Stimulated activated CD8-positive, alpha-beta memory T cell treated with anti-CD3 and anti-CD28 coated beads, Interleukin-7, amount 100 ng/mL, for 1 hour (primary cell): ENCODE measurements at places on chromosomes 4 and X.

- DNase-seq: no peak
These were observed 31.0 kb downstream of the ALPK1 start for GRCh38 chr4:112327965-112328733.

DNA sequence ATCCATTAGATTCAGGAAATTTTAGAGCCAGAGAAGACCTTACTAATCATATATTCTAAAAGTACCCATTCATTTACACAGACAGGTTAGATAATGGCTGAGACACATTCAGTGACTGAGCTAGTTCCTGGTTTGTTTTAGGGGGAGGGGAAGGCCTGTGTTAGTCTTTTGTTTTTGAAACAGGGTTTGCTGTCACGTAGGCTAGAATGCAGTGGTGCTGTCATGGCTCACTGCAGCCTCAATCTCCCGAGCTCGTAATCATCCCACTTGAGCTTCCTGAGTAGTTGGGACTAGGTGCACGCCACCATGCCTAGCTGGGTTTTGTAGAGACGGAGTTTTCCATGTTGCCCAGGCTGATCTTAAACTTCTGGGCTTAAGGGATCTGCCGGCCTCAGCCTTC lies 10.1 kb downstream of the RBPJ start:
- DNase-seq: no peak

- no peak for DNase-seq
These were observed 108.3 kb upstream of the RBPJ start for GRCh38 chr4:26212528-26212927.

GRCh38 chr4:143273160-143273917 lies 63.3 kb upstream of the GAB1 start:
- DNase-seq: no peak

- DNase-seq: no peak
These were observed at the start of gene TBC1D1 for GRCh38 chr4:37890801-37891259. Gene TBC1D1 (plus strand): TSS chr4:37891084. CDS start chr4:37902096, 11,012 bp downstream.

GRCh38 chr4:131084997-131085396 lies 1989.0 kb downstream of the C4orf33 start:
- no peak for DNase-seq

- DNase-seq: no peak
These were observed 30.3 kb downstream of the CCKAR start for GRCh38 chr4:26459756-26460530.

DNA sequence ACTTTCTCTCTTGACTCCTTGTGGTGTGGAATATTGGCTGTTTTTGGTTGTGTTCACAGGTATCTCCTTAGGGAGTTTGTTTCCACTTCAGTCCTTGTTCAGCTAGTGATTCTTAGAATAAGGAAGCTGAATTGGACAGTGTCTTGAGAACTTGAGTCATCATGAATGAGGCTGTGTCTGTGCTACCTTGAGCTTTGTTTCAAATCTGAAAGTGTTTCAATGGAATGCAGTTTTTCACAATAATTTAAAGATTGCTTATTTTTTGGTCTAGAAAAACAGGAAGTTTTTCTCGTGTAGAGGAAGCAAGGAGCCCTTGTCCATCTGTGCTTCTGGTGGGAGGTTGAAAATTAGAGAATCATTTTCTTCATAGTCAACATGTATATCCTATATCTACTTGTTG lies 76.5 kb downstream of the ZNF518B start:
- no peak for DNase-seq

DNA sequence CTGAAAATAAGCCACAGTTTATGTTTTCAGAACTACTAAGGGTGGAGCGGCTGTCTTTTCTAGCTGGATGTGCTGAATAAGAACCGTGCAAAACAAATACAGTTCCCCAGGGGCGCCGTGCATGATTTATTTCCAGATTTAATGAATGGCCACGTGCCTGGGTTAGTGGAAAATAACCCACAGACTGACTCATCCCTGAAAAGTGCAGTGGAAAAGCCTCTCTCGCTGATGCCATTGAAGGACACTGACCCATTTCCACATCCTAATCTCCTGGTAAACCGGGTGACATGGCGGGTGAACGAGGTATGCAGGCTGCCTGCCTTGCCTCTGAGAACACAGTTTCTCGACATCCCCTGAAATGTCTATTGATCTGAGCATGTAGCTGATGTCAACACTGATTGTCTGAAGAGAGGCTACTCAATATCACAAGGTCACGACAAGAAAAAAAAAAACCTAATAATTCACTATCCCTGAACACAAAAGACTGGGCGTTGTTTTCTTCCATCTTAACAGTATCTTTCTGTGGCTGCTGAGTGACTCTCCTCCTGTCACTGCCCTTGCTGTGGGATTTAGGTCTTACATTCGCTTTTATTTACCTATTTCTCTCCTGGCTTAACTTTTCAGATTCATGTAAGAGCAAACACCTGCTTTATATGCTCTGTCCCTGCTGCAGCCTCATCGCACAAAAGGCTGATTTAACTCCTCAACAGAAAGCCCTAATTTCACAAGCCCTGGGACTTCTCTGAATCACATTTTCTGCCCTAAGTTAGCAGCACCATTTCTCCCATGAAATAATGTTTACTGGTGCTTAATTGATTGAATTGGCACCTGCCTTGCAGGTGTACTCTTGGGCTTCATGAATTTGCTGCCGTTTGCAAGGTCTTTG lies 76.9 kb upstream of the SCOC start:
- no peak for DNase-seq

DNA sequence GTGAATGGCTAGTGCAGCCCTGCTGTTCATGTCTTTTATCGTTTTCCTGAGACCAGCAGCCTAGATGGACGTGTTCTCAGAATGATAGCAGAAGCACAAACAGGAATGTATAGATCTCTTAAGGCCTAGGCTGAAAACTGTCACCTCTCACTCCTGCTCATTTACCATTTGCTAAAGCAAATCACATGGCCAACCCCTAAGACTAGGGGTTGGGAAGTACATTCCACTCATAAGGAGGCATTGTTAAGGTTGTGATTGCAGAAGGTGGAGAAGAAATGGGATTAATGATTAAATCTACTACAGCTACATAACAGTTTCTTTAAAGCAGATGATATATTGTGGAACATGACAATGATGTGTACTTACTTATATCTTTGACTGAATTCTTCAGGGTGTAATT lies 536.8 kb upstream of the FTHL17 start:
- DNase-seq: no peak

GRCh38 chr4:84952004-84952403 lies 14.5 kb downstream of the WDFY3 start:
- DNase-seq: no peak

DNA sequence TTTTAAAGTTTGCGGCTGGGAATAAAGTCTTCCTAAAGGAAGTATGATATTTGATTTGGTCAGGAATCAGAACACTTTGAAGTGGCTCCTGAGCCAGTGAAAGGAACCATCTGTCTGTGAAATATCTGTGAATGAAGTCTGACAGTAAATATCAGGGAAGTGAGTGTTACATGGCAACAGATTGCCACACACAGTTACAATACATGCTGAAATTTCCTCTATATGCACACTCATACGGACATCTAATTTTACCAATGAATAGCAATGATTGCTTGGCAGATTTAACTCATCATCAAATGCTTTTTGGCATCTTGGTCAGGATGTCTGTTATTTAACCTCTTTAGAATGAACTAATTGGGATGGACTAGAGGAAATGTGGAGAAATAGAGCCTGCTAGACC lies 1023.8 kb downstream of the FAT4 start:
- DNase-seq: no peak

DNA sequence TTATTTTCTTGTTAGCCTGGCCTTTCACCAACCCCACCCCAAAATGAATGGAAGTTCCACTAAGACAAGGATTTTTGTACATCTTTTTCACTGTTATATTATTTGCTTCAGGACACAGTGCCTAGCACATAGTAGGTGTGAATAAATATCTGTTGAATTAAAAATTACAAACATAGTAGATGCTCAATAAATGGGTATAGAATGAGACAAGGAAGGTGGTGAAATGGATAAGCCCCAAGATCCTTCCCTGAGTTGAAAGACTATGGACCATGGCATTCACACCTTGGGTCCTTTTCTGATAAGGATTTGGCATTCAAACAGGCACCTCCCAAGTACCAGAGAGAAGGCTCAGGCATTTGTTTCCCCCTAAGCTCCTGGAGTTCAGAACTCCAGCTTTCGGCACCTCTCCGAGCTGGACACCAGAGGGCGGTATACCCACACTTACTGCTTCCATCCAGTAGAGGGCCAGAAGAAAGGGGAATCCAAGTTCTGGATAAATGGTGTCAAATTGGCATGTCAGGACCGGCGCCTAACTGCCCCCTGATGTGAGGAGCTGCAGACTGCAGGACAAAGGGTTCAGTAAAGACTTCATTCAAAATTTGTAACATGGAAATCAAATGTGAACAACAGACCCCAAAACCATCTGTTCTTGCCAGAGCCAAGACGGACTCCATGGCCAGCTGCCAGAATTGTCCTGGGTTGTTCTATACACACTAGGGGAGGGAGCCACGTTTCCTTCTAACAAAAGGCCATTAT lies 193.0 kb downstream of the GPC3 start:
- peak; percentile 17 for DNase-seq

DNA sequence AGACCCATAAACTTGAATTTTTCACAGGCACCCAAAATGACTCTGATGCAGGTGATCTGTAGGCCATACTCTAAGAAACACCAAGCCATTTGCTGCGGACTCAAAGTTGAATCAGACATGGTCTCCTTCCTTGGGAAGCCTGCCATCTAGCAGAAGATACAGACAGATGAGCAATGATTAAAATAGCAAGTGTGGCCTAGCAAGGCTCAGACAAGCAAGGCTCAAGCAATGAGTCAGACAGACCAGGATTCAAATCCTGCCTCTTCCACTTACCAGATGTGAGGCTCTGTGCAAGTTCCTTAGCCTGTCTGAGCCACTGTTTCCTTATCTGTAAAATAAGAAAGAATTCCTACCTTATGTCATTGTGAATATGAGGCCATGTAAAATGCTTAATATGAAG lies 2.3 kb downstream of the CCDC149 start:
- DNase-seq: no peak

DNA sequence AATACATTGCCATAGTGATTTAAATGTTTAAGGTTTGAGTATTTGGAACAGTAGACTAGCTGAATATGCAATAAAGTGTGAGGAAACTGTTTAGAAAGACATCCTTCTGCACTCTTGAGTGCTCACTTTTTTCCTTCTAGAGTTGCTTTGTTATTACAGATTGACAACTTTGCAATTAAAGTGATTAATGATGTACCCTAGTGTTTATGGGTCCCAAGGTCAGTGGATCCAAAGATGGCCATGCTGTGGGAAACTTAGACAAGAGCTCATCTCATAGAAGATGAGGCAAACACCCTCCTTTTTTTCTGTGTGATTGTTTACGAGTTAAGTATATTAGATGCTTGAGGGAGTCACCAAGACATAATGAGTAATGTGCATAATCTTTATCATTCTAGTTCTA lies 118.8 kb downstream of the PDLIM5 start:
- no peak for DNase-seq

GRCh38 chrX:916230-916599 lies 285.6 kb downstream of the SHOX start:
- no peak for DNase-seq

DNA sequence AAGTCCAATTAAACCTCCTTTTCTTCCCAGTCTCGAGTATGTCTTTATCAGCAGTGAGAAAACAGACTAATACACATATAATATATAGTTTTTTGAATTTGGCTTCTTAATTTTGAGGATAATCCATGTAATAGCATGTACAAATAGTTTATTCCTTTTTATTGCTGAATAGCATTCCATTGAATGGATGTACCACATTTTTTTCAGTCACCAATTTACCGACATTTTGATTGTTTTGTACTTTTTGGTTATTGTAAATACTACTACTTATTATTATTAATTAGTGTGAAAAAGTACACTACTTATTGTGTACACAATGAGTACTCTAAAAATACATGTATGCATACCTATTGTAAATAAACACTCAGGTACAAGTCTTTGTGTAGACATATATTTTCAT lies 42.3 kb upstream of the ANXA10 start:
- no peak for DNase-seq

- no peak for DNase-seq
These were observed 129.5 kb downstream of the GRID2 start for GRCh38 chr4:92433272-92433758.

DNA sequence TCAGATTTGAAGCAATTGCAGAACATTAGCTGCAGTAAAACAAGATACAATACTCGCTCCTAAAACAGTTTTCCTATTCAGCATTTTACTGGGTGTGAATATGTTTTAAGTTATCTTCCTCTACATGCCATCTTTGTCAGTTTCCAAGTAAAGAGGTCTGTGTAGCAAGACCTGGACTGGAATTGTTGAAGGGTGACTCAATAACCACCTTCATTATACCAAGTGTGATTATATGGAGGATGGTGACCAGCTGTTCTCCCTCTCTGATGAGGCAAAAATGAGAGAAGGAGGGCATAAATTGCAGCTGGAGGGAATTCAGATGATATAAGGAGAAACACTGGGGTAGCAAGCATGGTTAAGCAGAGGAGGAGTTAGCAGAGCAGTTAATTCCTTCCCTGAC lies 922.1 kb upstream of the SLIT2 start:
- DNase-seq: no peak

- DNase-seq: no peak
These were observed 3.0 kb downstream of the SLC9A6 start for GRCh38 chrX:135988245-135988644.

DNA sequence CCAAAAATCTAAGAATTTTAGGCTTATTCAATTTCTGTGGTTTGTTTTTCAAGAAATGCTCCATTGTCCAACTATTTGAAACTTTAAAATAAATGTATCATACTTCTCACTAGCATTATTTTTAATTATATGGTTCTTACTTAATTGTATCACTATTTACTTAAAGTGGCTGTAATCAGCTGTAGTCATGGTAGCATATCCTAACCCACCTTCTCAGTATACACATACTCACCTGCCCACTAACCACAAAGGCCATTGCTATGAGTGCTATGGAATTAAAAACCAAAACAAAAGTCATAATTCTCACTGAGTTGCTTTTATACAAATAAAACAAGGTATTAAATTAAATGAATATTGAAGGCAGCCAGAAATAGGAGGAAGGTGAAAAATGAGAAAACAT lies 5.0 kb downstream of the FBXO8 start:
- DNase-seq: no peak

- DNase-seq: no peak
These were observed at the start of gene C4orf36 for GRCh38 chr4:86891762-86892635. Gene C4orf36 (minus strand): TSS chr4:86892422. CDS start chr4:86891520, 902 bp downstream.

- no peak for DNase-seq
These were observed 62.9 kb upstream of the PGRMC2 start for GRCh38 chr4:128350449-128351045.

DNA sequence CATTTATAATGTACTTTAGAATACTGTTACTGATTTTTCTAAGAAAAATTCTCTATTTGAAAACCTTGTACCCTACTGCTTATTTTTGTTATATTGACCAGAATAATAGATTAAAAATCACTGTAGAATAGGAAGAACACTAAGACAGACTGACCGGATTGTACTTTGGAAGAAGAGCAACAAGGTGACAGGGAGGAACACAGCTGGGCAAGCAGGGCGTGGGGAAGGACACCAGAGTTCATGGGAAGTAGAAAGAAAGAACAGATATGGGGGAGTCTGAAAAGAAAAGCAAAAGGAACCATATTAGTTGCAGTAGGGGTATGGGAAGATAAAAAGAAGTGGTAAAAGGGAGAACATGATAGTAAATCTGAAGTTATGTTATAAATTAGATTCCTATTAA lies 38.6 kb downstream of the TXK start:
- no peak for DNase-seq
